ENCODE measurements at places on chromosomes 3 and 15.

- no peak for DNase-seq
Measured at GRCh38 chr3:463252-464192, 267.0 kb downstream of the CHL1 start.

DNA sequence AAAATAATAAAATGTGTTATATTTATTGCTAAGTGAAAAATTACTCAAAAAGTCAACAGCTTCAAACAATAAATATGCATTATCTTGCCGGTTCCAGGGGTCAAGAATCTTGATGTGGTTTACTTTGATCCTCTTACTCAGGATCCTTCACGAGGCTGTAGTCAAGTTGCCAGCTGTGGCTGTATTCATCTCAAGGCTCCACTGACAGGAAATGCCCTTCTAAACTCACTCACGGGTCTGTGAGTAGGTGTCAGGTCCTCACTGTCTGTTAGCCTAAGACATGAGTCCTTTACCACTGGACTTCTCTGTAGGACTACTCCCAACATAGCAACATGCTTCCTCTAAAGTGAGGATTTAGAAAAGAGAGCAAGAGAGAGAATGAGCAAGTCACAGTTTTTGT lies 983.0 kb downstream of the SI start:
- no peak for DNase-seq

DNA sequence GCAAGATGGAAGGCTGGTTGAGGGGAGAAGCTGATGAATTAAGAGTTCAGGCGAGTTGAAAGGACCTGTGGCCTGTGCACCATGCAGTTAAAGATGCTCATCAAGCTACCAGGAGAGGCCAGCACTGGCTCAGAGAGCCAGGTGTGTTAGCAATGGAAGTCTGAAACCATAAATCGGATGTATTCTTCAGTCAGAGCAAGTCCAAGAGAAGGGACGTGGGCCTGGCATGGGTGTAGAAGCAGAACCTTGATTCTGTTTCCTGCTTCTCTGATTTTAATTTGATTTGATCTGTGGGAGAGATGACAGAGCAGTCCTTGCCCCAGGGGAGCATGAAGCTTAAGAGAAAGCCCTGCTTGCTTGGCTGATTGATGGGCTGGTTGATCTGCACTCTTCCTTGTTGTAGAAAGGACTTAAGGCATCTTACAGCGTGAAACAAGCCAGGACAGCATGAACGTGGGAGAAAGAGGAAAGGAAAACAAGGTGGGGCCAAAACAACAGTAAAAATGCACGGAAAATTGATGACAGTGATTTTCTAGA lies 10.9 kb downstream of the TM6SF1 start:
- DNase-seq = no peak

GRCh38 chr15:26722621-26723160 lies 50.2 kb downstream of the GABRB3 start:
- DNase-seq = no peak

GRCh38 chr3:36937492-36937891 lies 7.4 kb downstream of the TRANK1 start:
- no peak for DNase-seq

DNA sequence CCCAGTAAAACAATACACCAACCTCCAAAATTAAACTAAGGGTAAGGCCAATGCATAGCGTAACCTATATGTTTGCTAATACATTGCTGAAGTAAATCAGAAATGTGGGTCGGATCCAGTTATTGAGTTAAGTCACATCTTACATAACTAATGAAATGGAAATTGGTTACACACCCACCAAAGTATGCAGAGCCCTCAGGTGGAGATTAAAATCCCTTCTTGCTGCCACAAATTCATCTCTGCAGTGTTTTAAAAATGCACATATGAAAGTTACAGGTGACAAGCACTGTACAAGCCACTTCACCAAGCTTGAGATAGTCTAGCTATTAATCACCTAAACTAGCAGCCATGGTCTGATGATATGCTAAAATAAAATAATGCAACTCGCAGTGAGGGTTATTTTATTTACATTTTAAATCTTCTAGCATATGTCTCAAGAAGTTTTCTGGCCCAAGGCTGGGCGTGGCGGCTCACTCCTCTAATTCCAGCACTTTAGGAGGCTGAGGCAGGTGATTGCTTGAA lies 130.6 kb downstream of the AQP9 start:
- DNase-seq = no peak

DNA sequence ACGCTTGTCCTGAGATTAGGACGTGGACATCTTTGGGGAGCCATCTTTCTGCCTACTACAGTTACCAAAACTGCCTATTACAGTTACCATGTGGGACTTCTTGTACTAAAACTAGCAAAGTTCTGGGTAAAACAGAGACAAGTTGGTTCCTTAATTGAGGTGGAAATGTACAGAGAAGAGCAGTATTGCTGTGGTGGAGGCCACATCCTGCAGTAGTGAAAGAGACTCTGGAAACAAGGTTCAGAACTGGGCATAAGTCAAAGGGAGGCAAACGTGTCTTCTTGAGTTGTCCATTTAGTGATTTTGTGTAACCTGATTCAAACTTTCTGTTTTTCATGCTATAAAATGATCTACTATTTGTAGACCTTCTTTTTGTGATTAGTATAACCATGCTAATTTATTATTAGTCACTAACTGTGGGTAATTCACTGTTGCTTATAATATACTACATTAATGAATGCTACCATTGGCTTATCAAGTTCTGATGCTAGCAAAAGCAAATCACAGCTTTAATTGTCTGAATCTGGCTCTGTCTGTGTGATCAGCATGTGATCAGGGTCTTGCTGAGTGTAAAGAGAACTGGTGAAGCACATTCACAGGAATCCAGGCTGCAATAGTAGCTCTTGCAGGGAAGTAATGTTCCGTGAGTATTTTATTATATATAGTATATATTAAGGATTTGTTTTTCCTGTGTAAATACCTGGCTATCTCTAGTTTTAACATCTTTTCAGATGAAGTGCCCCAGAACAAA lies 207.9 kb upstream of the GAP43 start:
- no peak for DNase-seq

DNA sequence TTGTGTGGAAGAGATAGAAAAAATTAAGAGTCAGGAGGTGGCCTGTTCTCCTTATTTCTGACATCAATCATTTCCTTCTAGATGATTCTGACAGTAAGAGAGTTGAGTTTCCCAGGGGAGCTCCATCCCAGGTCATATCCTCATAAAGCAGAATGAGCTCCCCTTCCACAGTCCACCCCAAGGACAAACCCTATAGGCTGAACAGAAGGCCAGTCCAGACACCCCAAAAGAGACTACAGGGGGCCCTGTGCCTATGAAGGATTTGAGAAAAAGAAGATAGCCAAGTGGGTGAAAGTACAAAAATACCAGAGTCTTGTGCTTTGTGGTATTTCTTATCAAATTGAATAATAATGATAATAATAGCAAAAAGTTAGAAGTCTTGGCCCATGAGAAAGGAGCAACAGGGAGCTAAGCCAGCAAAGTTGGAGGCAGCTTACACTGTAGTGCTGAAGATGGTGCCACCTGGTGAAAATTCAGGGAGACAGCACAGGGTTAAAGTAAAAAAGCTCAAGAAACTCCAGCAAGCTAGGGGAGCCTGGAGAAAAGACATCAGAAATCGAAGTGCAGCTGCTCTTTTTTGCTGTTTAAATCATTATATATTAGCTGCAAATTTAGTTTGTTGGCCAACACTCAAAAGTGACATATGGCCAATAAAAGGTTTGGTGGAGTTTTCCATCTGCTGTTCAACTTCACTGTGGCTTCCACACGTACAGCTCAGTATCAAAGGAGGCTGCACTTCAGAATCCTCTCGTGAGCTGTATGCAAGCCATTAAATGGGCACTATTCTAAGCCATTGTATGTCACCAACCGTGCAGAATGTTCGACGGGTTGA lies 35.8 kb upstream of the SLC24A5 start:
- no peak for DNase-seq

GRCh38 chr3:43960448-43960840 lies 269.7 kb downstream of the ABHD5 start:
- no peak for DNase-seq

- DNase-seq = no peak
Measured at GRCh38 chr3:160806094-160806493, 50.1 kb downstream of the PPM1L start.

GRCh38 chr15:63727542-63727941 lies 106.2 kb downstream of the HERC1 start:
- DNase-seq = no peak

DNA sequence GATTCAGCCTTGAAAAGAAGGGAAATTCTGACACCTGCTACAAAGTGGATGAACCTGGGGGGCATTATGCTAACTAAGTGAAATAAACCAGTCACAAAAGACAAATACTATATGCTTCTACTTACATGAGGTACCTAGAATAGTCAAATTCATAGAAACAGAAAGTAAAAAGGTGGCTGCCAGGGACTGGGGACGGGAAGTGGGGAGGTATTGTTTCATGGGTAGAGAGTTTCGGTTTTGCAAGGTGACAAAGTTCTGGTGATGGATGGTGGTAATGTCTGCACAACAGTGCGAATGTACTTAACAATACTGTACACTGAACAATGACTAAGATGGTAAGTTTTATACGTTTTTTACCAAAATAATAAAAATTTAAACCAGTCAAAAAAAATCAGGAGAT lies 4.8 kb downstream of the IDH2 start:
- DNase-seq = no peak

DNA sequence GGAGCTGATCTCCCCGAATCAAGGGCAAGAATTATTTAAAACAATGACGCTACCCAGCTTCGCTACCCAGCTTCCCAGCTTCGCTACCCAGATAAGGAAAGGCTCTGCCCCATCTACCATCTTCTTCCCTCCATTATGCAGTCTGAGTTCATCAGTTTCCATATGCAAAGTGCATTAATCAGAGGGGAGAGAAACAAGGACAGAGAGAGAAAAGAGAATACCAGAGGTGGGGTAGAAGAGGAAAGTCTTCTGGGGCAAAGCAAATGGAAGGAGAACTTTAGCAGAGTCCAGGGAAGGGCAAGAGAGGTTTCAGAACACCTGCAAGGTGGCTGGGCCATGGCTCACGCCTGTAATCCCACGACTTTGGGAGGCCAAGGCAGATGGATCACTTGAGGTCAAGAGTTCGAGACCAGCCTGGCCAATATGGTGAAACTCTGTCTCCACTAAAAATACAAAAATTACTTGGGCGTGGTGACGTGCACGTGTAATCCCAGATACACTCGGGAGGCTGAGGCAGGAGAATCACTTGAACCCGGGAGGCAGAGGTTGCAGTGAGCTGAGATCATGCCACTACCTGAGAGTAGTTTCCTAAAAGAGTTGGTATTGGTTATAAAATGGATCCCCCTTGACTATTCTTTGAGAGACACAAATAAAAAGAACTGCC lies 70.4 kb upstream of the SPATA12 start:
- DNase-seq = no peak

DNA sequence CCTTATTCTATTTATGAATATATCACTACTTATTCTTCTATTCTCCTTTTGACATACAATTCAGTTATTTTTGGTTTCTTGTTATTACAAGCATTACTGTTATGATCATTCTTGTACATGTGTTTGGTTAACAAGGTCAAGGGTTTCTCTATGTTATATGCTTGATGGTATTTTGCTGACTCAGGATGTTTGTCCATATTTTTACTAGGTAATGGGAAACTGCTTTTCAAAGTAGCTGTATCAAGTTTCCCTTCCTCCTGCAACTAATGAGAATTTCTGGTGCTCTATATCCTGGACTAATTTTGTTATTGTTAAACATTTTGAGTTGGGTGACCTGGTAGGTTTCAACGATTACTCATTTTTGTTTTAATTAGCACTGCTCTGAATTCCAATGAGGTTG lies 841.0 kb downstream of the OTOL1 start:
- DNase-seq = no peak

DNA sequence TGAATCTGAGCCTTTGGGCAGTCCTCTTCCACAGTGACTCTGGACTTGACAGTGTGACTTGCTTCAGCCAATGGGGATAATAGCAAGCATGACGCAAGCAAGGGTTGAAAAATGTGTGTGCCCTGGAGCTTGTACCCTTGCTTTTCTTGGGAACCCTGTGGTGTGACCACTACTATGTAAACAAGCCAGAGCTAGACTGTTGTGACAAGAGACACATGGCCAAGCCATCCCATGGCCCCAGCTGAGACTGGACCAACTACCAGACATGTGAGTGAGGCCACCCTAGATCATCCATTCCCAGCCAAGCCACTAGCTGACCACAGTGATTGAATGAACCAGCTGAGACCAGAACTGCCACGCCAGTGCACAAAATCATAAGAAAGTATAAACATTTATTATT lies 11.8 kb downstream of the MYO1E start:
- no peak for DNase-seq

DNA sequence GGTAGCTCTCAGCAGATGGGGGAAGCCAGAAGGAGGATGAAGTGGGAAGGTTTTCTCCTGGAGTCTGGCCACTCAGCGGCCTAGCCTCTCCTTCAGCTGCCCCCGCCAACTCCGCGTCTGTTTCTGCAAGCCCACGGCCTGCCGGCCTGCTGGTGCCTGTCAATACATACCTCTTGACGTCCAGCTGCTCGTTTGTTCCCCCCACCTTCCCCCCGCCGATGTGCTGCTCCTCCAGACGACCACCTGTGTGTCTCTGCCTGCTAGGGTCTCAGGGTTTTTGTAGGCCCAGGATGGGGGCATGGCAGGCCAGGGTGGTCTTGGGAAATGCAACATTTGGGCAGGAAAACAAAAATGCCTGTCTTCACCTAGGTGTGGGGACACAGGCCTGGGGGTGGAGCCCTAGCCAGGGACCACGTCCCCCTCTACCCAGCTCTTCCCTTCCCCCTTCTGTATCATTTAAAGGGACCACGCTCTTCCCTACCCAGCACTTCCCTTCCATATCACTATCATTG lies 137.8 kb downstream of the ALCAM start:
- DNase-seq = no peak

DNA sequence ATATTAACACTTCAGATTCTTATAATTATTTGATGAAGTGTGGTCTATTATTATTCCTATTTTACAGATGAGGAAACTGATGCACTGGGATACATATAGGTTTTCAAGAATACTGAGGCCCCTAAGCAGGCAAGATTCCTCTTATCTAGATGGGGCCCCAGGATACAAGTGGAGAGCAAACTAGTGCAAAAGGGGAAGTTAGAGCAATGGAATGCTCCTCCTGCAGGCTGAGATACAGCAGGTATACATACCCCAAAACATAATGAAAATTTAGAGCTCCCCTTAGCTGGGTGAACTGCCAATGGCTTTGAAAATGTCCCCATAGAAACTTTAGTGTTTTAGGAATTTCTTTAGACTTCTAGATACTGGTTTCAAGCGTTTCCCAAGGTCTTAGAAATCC lies 247.1 kb downstream of the CHST2 start:
- no peak for DNase-seq

DNA sequence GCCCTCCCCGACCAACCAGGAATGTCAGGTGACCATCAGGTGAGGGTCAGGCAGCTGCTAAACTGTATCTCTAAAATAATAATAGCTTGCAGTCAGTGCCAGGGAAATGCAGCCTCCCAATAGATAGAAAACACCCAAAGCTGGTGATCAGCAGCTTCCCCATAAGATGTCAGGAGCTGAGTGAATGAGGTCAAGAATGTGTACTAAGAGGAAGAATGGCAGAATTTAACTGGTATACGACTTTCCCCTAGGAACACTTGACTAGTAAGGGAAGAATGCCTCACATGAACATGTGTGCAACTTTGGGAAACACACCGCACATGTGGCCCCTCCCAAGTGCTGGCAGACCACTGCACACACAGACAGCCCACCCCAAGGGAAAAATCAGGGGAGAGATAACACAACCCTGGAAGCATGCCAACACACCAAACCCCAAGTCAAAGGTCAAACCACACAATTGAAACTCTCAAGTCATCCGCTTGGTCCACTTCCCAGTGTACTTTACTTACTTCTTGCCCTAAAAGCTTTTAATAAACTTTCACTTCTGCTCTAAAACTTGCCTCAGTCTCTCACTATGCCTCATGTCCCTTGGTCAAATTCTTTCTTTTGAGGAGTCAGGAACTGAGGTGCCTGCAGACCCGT lies 806.5 kb downstream of the OTOL1 start:
- no peak for DNase-seq

All from pulmonary artery endothelial cell (primary cell).